CD4-positive, alpha-beta T cell treated with Interleukin-6 at 100 ng/mL for 8 hours (primary cell): ENCODE measurements at places on chromosomes 11 and 22.

GRCh38 chr11:129652835-129653234 lies 162.8 kb upstream of the TMEM45B start:
- DNase-seq: no peak

GRCh38 chr11:67119585-67120391 lies 725 bp downstream of the KDM2A start:
- peak; percentile 13 for DNase-seq

GRCh38 chr11:116637766-116638165 lies 135.0 kb downstream of the BUD13 start:
- DNase-seq: no peak

DNA sequence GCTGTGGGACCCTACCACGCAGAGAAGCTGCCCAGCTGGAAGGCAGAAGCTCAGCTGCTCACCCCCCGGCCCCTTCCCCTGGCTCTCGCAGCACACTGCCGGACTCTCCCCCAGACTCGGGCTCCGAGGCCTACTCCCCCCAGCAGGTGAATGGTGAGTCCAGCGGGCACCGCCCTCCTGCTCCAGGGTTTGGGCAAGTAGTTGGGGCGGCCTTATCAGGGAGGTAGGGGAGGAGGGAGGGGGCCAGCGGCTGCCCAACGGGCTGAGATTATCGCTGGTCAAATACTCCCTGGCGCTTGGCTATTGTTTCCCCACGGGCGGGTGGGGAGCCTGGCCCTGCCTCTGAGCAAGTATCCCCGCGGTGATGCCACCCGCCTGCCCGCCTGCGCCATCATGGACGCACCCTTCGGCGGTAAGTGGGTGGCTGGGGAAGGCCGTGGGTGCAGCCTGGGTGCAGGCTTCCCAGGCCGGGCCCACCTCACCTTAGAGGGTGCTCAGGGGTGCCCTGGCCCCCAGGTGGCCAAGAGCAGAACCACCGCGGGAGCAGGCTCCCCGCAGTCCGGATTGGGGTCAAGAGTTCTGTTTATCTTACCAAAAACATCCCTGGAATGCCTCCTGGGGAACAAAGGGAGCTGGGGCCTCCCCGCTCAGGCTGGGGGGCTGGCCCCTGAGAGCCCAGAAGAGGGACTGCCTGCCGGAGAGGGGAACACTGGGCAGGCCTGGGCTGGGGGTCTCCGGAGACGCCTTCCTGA lies 16.9 kb downstream of the MYRF start:
- no peak for DNase-seq

DNA sequence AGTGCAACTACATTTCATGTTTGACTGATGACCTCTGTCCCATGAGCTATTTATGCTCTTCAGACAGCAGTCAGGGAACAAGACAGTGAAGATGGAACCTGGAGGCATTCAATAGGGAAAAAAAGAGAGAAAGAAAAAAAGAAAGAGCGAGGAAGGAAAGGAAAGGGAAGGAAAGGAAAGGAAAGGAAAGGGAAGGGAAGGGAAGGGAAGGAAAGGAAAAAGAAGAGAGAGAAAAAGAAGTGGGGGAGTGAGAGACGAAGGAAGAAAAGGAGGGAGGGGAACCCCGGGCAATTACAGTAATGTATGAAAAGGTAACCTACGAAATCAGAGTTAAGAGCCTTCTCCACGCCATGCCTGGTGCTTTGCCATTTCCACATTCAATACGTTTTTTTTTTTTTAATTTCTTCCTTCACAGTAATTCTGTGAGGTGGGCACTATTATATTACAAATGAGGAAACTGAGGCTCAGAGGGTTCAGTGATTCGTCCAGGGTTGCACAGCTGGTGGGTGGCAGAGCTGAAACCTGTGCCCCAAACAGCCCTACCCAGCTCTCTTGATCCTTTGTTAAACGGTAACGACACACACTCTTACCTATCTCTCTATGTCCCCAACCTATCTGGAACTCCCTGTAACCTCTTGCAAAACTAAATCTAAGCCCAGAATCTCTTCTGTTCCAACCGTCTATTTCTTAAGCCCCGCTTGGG lies 39.3 kb downstream of the ETS1 start:
- DNase-seq: no peak

DNA sequence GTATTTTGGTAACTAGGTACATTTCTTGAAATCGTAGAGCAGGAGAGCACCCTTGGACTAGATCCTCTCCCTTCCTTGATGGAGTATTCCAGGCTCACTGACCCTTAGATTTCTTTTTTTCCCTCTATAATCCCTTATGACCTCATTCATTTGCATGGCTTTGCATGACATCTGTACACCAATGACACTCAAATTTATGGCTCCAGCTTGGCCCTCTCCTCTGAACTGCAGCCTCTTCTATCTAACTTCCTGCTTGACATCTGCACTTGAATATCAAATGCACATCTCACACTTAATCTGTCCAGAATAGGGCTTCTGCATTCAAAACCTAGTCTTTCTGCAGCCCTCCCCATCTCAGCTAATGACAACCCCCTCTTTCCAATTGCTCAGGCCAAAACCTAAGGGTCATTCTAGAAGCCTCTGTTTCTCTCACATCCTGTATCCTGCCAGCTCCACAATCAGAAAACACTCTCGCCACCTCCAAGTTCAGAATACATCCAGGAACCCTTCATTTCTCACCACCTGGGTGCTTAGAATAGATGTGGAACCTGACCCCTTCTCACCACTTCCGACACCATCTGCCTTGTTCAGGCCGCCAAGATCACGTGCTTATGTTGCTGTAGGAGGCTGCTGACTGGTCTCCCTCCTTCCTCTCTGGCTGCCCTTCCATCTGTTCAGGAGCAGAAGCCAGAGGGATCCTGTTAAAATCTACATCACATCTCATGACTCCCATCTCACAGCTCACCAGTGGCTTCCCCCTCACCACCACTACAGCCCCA lies 138.9 kb upstream of the MTNR1B start:
- no peak for DNase-seq

DNA sequence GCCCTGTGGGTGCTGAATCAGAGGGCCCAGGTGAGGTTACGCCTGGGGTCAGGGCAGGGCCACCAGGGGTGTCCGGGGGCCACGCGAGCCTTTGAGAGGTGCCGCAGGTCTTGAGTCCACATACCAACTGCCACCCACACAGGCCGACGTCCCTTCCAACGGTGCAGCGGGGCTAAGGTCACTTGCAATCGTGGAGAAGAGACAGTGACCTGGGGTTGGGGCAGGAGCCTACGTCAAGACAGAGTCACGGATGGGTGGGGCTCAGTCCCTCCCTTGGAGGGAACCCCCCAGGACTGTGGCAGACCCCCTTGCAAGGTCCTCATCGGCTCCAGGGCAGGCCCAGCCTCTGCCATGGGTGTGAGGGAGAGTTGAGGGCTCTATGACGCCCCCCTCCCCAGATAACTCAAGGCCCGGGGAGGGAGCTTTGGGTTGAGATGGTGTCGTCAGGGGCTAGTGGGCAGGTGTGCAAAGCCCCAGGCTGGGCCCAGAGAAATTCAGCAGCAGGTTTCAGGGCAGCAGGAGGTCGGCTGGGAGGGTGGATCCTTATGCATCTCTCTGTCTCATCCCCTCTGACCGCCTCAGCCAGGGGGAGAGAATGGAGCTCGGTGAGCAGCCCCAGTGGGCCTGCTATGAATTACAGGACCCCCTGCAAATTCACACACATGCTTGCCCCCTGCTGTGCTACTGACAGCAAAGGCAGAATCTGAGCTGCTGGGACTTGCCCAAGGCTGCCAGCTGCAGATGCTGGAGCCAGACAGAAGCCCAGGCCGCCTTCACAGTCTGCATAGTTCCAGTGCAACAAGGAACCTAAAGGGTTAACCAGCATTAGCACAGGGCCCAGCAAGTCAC lies 60.0 kb downstream of the MYEOV start:
- no peak for DNase-seq

GRCh38 chr11:7981619-7982157 lies 5.4 kb upstream of the EIF3F start:
- no peak for DNase-seq

GRCh38 chr22:22894740-22895731 lies 7.4 kb downstream of the IGLL5 start:
- no peak for DNase-seq

- DNase-seq: no peak
Observed at GRCh38 chr11:100863080-100863581, 176.0 kb downstream of the ARHGAP42 start.

GRCh38 chr22:28899199-28899853 lies 16.0 kb downstream of the ZNRF3 start:
- peak; percentile 32 for DNase-seq

DNA sequence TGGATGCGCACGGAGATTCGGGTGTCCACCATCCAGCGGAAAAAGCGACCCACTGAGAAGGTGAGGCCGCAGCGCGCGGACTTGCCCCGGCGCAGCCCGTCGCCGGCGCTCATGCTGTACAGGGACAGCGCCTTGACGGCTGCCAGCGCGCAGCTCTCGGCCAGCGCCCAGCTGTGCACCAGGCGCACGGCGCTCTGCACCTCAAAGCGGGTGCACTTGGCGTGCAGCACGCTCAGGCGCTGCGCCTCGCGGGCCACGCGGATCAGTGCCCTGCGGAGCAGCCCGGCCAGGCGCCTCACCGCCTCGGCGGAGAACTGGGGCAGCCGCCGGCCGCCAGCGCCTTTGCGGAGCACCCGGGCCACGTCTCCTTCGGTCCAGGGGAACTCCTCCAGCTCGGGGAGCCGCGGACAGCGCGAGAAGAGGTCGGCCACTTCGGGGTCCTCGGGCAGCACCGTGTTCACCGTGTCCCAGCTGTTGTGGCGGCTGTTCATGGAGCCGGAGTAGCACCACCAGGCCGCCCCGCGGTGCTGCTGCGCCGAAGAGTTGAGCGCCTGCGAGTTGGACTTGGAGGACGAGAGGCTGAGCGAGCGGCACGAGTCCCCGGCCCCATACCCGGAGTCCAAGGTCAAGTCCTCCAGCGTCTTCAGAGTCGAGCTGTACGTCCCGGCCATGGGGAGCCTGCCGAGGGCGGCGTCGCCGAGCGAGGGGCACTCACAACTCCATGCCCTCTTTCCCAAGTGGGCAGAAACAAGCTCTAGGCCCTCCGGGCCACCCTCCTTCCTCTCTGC lies 703 bp downstream of the ABTB2 start:
- peak; percentile 23 for DNase-seq

DNA sequence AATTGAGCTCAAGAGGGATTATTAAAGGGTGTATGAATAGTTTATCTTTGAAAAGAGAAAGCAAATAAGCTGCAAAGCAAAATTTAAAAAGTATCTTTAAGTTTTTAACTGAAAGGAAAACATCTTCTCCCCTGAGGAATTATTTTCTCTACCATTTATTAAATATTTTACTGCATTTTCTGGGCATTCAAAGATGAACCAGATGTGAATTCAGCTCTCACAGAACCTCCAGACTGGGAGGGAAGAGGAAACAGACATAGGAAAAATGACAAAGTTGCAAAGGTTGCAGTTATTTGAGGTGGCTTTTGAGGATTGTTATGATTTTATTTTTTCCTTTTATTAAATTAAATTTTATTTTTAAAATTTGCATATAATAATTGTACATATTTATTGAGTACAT lies 122.7 kb upstream of the SESN3 start:
- no peak for DNase-seq

- DNase-seq: no peak
Observed at GRCh38 chr11:79514290-79514689, 73.5 kb upstream of the TENM4 start.

DNA sequence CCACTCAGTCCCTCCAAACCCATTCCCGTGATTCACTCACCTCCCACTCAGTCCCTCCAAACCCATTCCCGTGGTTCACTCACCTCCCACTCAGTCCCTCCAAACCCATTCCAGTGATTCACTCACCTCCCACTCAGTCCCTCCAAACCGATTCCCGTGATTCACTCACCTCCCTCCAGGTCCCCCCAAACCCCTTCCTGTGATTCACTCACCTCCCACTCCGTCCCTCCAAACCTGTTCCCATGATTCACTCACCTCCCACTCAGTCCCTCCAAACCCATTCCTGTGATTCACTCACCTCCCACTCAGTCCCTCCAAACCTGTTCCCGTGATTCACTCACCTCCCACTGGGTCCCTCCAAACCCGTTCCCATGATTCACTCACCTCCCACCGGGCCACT lies 639.6 kb downstream of the BRD1 start:
- no peak for DNase-seq

GRCh38 chr11:18834754-18835466 lies 43.3 kb upstream of the PTPN5 start:
- no peak for DNase-seq

- DNase-seq: no peak
Observed at GRCh38 chr11:44550123-44550522, 15.3 kb upstream of the CD82 start.

GRCh38 chr11:8705146-8705545 lies 22.6 kb downstream of the RPL27A start:
- no peak for DNase-seq

DNA sequence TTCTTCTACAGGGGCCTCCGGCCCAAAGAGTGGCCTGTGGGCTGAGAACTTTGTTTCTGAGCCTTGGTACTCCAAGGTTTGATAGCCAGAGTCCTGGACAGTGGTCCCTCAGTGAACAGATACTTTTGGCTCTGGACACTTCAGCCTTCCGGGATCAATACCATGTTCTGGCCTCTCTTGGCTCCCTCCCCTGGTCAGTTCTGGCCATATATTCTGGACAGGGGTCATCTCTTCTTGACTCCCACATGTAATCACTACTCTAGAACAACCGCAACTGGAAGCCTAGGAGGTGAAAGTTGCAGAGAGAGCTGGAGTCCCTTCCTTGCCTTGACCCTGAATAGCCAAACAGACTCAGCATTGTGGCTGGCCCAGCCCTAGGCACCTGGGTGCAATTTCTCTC lies 2.3 kb downstream of the RTN4RL2 start:
- no peak for DNase-seq

GRCh38 chr11:30479899-30480298 lies 106.3 kb downstream of the MPPED2 start:
- DNase-seq: no peak

DNA sequence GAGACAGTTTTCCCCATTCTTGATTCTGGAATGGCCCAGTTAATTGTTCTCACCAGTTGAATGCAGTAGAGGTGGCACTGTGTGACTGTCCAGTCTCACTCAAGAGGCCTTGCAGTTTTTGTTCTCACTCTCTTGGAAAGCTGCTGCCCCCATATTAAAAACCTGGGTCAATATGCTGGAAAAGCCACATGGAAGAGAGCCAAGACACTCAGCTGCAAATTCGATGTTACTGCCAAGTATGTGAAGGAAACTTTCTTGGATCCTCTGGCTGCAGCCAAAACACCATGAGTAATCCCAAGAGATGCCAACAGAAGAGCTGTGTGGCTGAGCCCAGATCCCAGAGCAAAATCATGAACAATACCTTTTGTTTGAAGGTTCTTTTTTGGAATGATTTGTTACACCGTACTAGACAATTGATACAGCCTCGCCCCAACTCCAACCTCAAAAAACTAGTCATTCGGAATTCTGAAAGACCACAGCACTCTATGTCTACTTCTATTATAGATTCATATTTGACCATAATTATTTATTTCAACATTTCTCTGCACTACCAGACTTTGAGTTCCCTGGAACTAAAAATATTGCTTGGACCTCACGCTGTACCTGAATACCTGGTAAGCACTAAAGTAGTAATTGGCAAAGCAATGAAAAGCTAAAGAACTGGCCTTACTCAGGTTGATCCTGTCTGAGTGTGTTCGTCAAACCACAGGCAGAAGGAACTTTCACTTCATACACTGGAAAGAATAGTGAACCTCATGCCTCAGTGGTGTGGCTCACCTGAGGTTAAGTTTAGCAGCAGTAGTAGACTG lies 378.8 kb downstream of the ETS1 start:
- no peak for DNase-seq

- no peak for DNase-seq
Observed at GRCh38 chr22:32407312-32407711, 4.7 kb downstream of the RTCB start.
